ENCODE measurements at places on chromosomes 5 and 9.

- ATAC-seq = peak; percentile 31
Measured at GRCh38 chr9:34254966-34255825, 73.9 kb downstream of the KIF24 start.

DNA sequence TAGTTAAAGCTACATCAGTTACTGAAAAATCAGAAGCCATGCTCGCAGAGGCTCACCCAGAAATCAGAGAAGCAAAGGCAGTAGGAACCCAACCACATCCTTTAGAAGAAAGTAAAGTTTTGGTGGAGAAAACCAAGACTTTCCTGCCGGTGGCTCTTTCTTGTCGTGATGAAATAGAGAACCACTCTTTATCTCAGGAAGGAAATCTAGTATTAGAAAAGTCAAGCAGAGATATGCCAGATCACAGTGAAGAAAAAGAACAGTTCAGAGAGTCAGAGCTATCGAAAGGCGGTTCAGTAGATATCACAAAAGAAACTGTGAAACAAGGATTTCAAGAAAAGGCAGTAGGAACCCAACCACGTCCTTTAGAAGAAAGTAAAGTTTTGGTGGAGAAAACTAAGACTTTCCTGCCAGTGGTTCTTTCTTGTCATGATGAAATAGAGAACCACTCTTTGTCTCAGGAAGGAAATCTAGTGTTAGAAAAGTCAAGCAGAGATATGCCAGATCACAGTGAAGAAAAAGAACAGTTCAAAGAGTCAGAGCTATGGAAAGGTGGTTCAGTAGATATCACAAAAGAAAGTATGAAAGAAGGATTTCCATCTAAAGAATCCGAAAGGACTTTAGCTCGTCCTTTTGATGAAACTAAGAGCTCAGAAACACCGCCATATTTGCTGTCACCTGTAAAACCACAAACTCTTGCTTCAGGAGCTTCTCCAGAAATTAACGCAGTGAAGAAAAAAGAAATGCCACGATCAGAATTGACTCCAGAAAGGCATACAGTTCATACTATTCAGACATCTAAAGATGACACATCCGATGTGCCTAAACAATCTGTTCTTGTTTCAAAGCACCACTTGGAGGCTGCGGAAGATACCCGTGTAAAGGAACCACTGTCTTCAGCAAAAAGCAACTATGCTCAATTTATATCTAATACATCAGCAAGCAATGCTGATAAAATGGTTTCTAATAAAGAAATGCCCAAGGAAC lies 47.2 kb downstream of the CMYA5 start:
- no peak for ATAC-seq

DNA sequence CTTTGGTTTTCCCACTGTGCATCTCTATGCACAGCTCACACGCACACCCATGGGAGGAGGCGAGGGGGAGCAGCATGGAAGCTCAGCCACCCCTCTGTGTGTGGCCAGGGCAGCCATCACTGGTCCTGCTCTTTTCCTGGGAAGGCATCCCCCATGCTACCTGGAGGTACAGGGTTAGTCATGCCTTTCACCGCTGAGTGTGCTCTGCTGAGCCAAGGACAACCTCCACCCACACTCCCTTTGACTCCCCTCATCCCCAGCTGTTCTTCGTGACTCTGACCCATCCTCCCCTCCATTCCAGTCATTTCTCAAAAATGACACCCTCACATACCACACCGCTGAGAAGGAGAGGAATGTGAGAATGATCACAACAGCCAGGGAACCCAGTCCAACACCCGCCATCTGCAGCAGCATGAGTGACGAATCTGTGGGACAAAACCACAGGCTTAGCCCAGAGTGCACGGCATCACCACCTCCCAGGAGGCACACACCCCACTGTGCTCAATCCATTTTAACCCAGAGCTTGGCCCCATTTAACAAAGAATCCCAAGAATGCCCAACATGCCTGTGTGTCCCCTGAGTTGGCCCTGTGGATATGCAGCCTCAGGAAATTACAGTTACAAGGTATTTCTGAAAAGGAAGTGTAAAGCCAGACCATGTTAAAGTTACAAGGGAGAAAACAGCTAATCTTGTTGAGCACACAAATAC lies 133.4 kb downstream of the SUSD1 start:
- peak; percentile 91 for ATAC-seq

GRCh38 chr5:75622564-75622963 lies 11.3 kb downstream of the ANKDD1B start:
- no peak for ATAC-seq

- peak; percentile 58 for ATAC-seq
Measured at GRCh38 chr9:100098046-100098886, 534 bp downstream of the ERP44 start.

DNA sequence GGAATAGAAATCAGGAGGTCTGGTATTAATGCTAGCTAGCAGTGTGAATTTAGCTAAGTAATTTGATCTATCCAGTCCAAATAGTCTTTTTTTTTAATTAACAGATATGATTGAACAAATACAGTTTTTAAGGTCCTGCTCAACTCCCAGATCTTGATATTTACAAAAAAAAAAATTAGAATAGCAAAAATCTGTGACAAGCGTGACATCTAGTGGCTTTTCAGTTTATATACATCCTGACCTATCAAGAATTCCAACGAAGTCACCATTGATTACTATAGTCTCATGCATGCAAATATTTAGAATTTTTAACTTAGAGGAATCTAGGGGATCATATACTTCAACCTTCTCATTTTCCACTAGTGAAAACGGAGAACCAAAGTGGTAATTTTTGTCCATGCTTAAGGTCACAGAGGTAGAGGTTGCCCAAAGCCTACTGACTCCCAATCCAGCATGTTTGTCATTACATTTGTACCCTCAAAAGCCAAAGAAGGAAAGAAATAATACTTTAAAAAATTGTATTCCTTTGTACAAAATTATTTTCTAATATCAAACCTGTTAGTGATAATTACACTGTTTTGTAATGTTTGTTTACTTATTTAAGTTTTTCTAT lies 17.6 kb upstream of the TARS1 start:
- ATAC-seq = peak; percentile 75

DNA sequence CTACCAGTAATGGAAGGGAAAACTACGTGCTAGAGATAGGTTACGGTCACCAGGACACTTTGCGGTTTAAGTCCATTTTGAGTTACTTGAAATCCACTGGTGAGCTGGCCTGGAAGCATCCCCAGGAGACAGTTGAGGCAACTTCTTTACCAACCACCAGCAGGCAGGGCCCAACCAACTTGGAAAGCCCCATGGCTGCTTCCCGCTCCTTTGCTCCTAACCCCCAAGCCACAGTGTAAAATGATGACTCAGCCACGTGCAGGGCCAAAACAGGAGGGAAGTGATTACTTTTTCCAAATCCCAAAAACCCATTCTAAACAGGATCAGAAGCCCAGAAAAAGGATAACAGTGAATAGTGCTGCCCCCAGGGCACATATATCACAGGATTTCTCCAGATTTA lies 87.4 kb downstream of the PAX5 start:
- no peak for ATAC-seq

DNA sequence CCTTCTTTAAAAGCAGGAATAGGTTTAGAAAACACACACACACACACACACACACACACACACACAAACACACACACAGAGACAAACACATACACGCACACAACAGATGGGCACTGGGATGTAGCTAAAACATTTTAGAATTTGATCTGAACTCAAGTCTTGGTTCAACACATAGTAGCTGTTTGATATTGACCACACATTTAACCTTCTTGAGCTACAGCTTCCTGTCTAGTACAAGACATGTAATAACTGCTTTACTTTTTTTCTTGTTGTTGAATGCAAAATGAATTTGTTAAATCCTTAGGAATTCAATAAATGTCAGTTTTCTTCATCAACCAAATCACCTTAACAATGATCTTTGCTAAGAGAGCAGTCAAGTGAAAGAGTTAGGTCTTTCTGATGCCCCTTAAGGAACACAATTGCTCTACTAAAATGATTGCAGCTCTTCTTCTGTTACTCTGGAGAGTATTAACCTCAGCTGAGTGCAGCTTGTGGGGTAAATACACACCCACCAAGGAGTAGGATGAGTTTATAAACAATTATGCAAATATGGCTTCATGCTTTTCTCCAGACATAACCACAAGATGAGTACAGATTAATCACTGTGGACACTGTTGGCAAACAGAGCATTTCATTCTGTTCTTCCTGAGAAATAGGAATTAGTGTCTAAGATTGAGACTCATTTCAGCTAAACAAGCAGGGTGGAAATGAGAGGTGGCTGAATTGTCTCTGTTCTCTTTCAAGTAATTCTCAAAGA lies 302.9 kb upstream of the PAPPA start:
- ATAC-seq = peak; percentile 84

- no peak for ATAC-seq
Measured at GRCh38 chr9:114085387-114085789, 7.3 kb upstream of the AMBP start.

All from SK-N-SH treated with all-trans-retinoic acid at 6 μM for 48 hours (cell line).